ENCODE measurements at places on chromosomes 7 and 10.

DNA sequence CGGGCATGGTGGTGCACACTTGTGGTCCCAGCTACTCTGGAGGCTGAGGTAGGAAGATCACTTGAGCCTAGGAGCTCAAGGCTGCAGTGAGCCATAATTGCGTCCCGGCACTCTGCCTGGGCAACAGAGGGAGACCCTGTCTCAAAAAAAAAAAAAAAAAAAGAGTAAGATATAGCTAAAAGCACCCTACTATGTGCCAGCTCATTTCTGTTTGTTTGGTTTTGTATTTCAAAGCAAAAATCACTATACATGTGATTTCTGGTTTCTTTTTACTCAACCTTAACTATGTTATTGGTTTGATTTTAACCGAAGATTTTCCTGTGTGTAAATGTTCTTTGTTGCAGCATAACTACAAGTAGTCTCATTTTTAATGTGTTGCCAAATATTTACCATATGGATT lies 66.5 kb upstream of the RSBN1L start:
- no peak for DNase-seq

GRCh38 chr7:2202901-2203765 lies 29.6 kb downstream of the MAD1L1 start:
- DNase-seq: no peak

DNA sequence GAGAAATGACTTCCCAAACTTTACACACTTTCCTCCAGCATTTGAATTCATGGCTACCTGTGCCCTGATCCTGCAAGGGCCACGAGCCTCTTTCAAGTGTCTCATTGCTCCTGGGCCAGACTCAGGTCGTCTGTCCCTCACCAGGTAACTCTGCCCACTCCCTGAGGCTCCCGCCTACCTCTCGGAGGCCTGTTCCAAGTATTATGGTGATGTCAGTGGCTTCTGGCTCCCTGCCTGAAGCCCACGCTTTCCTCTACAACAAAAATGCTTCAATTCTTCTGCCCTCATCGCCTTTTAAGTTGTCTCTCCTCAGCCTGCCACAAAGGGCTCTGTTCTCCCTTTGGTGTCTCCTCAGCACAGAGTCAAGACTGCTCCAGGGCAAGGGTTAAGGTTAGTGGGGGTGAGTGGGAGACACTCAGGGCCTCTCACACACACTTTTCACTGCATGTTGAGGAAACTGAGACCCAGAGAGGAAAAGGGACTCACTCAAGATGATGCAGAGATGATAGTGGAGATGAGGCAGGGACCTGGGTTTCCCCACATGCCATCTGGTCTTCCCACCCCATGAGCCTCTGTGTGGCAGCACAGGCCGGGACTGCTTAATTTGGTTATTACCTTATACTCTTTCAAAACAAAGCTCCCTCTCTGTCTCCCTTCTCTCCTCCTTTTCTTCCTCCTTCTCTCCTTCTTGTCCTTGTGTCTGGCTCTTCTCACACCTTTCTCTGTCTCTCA lies 28.3 kb upstream of the EGR2 start:
- no peak for DNase-seq

DNA sequence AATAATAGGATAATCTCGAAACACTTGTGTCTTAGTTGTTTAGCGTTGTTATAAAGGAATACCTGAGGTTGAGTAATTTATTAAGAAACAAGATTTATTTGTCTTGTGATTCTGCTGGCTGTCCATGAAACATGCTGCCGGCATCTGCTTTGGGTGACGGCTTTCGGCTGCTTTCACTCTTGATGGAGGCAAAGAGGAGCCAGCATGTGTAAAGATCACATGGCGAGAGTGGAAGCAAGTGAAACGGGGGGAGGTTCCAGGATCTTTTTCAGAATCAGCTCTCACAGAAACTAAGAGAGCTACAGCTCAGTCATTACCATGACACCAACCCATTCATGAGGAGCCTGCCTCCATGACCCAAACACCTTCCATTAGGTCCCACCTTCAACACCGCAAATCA lies 402.8 kb downstream of the CDC14C start:
- no peak for DNase-seq

GRCh38 chr10:7667262-7668141 lies 736 bp upstream of the ITIH5 start:
- DNase-seq: no peak

DNA sequence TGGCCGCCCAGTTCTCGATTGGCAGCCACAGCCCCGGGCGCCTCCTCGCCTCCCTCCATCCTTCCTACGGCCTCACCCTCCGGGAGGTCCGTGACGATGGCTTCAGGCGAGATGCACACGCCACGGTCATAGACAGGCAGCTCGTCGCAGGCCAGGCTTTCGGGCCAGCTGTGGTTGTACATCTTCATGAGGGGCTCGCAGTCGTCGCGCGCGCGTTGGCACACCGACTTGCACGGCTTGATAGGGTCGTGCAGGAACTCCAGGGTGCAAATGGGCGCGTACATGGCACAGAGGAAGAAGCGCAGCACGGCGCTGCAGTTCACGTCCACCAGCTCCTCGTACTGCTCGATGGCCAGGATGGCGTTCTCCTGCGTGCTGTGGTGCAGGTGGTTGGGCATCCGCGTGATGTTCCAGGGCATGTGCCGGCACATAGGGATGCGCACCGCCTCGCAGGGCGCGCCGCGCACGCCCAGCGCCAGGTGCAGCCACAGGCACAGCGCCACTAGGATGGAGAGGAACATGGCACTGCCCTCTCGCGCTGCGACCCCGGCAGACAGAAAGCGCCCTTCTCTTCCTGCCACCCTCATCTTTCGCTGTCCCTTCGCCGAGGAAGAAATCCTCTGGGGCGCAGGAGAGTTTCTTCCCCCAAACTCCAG lies 472 bp downstream of the SFRP4 start:
- DNase-seq: no peak

DNA sequence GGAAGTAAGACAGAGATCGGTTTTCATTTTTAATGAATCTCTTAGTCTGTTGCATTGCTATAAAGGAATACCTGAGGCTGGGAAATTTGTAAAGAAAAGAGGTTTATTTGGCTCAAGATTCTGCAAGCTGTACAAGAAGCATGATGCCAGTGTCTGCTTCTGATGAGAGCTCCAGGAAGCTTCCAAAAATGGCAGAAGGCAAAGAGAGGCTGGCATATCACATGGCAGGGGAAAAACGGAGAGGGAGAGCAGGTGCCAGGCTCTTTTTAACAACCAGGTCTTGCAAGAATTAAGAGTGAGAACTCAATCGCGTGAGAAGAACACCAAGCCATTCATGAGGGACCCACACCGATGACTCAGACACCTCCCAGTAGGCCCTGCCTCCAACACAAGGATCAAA lies 125.0 kb upstream of the THSD7A start:
- no peak for DNase-seq

DNA sequence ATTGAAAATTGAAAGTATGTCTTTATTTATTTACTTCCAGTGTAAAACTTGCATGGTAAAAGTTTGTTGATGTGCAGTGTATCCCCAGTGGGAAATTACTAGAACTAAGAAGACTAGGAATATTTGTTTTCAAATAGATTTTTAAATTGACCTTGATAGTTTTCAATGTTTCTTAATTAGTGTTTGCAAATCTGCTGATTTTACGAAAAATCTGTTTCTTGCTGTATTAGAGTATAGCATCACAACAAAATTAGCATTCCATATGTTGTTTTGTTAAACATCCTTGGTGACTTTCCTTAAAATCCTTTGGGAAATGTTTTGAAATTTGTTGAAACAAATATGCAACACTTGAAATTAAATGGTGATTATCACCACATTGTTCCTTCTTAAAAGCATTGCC lies 425.9 kb downstream of the SUGCT start:
- DNase-seq: no peak

GRCh38 chr10:49398000-49398861 lies 2.3 kb upstream of the DRGX start:
- DNase-seq: no peak

DNA sequence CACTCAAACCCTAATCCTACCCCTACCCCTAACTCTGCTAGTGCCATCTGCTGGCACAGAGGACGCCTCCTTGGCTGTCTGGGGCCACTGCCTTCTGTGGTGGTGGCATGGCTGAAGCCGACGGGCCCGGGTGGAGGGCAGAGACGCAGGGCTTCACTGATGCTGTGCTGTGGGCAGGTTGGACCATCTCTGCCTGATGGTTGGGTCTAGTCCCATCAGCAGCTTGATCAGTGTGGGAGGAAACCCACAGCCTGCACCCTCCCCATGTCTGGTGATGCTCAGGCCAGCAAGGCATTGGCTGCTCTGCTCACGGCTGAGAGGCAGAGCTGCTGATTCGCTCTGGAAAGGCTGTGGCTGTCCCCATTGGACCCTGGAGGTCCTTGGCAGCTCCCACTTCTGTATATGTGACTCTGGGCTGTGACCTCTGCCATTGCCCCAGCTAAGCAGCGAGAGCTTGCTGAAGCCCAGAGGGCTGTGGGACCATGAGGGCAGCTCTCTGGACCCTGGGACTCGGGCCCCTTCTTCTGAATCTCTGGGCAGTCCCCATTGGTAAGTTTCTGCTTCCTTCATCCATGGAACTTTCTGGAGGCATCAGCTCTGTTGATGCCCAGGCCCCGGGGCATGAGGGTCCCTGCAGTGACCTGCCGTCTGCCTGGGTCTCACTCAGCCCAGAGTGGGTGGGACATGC lies at the start of gene SCART1:
Gene SCART1 (plus strand): TSS at position 430 of the 688 bp plus-strand sequence. CDS start 53 bp downstream, at position 483.
- no peak for DNase-seq

DNA sequence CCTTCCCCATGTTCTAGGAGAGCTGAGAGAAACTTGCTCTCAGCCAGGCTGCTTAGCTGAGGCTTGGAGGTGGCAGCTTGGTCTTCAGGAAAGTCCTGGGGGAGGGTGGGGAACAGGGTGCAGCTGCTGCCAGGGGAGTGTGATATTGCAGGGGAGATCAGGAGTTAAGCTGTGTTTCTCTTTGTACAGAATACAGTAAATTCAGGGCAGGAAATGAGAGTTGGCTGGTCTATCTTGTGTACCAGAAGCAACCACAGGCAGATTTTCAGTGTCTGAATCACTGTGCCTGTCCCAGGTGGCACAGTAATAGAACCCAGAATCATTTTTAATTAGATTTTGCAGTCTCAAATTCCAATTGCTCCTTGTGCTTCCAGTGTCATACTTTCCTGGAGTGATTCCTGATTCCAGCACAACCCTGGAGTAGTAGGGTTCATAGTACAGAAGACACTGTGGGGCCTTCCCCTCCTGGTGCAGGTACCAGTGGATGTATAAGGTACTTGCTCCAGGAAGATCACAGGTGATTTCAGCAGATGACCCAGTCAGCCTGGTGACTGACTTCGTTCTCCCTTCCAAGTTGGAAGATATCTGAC lies 94.0 kb upstream of the TARP start:
- DNase-seq: no peak

DNA sequence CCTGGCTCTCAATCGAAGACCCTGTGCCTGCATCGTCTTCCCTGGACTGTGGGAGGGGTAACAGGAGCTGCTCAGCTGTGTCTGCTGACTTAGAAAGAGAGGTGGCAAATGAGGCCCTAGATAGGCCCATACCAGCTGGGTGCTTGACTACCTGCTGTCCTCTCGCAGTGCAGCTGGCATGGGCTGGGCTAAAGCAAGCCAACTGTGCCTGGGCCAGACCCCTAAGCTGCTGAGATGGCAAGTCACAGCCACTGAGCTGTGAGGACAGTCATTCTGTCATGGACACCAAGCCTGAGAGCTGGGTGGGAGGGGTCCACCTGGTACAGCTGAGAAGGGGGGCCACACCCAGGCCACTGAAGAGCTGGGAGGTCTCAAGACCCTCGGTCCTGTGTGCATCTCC lies 45.8 kb upstream of the AQP1 start:
- DNase-seq: no peak

DNA sequence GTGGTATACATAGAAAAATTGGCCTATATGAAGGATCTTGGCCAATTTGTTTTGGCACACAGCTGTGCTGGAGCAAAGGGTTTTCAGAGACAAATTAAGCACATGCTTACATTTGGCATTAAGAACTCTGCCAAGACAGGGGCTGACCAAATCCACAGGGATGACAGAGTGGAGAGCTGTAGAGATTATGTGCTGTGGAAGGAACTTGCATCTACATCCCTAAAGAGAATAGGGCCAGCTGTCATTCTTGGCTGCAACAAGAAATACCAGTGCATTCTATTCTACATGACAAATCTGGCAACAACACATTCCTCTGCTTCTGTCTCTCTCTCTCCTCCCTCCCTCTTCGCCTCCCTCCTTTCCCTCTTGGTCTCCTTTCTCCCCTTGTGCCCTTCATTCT lies 75.6 kb downstream of the POM121L12 start:
- no peak for DNase-seq

GRCh38 chr10:5812283-5813090 lies 747 bp downstream of the GDI2 start:
- DNase-seq: no peak

GRCh38 chr10:7075110-7075509 lies 335.7 kb downstream of the SFMBT2 start:
- no peak for DNase-seq

DNA sequence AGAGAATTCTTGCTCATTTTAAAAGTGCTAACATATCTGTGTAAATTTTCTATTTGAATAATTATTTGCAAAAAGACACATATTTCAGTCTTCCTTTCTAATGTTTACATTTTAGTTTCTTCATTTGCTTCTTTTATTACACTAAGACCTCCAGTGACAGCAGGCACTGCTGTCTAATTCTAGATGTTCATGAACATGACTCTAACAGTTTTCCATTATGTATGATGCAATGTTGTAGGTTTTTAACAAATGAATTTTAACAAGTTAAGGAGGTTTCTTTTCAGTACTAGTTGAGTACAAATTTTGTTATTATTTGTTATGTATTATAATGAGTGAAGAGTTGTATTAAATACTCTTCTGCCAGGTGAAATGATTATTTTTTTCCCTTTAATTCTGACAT lies 83.6 kb downstream of the GRB10 start:
- DNase-seq: no peak

DNA sequence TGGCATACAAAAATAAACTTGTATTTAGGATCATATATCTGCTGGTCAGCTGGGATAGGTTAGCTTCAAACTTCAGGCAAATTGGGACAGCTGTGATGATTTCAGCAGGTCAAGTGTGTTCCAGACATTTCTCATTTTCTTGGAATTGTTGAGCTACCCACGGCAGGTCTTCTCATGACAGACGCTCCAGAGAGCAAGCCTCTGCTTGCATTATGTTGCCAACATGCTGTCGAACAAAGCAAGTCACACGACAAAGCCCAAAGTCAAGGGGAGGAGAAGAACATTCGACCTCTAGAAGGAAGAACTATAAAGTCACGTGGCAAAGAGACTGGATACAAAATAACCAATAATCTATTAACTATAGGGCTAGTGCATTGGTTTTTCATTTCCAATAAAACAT lies 103.5 kb downstream of the RAB18 start:
- no peak for DNase-seq

DNA sequence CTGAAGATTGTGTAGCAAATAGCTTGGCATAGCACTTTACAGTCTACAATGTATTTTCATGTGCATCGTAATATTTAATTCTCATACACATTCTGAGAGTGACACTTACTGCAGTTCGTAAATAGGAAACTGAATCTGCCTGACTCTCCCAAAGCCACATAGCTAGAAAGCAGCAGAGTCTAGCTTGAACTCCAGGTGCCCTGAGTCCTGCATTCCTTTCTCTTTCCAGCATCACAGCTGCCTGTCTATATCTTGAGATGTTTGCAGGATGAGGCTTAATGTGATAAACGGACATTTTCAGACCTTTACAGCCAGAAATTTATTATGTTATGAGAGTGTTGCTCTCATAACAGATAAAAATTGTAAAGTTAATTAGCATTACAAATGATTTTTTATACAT lies 132.9 kb upstream of the PLXDC2 start:
- no peak for DNase-seq
